ENCODE measurements at places on chromosomes 6 and 20.

DNA sequence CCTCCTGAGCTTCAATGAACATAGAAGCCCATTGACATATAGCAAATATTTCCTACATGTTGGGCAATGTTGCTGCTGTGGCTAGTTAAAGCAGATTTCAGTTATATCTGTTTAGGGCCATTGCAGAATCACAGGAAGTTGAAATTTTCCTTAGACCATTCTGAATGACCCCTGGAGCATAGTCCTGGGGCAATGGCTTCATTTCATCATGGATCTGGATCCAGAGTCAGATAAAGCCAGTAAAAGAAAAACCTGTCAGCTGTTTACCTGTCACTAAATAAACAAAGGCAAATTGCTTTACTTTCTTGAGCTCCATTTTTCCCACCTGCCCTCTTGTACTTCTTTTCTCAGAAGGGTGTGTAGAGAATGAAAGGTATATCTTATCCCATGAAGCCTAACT, 494.0 kb upstream of the MAP3K7 start:
- no peak for DNase-seq

GRCh38 chr6:31579119-31579505, 3.1 kb downstream of the LTB start:
- DNase-seq, result no peak

DNA sequence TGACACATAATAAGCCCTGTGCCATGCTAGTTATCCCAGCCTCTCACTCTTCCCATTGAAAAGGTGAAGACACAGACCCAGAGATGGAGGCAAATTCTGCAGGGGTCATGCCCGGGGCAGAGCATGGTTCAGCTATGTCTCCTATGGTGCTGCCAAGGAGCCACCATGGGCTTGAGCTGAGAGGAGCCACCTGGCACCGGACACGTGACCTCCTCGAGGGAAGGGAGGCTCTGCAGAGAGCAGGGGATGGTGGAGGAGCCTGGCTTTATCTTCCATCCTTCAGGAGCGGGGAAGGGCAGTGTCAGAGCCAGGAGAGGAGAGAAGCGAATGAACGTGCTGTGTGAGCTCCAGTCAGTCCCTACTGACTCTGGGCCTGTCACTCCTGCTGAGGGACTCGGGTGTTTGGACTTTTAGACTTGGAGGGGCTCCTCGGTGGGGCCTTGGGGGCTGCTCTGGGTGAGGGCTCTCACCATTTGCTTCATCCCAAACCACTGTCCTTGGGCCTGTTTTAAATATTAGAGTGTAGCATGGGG, 11.1 kb upstream of the CCN5 start:
- DNase-seq, result no peak

- no peak for DNase-seq
Observed at GRCh38 chr6:37068356-37069270, 63.2 kb downstream of the FGD2 start.

Measured in renal cortex interstitium (tissue), 15 donors.